GM13976 (cell line): ENCODE measurements at places on chromosomes 12 and 14.

GRCh38 chr12:116962197-116962596, 51.4 kb downstream of the FBXW8 start:
- DNase-seq: peak; percentile 21

- DNase-seq: no peak
Measured at GRCh38 chr14:91963465-91963864, 16.0 kb upstream of the FBLN5 start.

GRCh38 chr12:68237619-68238018, 12.0 kb upstream of the IL26 start:
- DNase-seq: no peak

DNA sequence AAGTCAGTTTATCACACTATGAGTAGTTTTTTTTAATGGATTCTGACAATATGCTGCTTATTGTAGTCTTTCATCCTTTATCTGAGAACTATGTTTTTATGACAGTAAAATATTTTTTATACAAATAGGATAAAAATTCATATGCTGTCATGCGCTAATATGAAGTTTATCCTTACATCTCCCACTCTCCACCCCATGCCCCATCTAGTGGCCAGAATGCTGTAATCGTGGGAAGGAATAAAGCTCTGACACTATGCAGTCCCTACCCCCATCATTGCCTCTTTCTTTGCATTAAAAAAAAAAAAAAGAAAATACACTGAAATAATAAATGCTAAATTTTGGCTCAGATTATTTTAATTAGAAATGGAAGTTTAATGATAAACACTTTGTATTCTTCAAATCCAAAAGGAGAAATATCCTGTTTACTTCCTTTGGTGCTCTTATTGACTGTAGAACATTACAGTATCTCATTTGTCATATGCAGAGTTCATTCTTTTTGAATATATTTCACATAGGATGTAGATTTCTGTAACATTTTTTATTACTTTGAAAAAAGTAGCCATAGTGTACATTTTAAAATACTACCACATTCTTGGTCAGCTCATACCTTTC, 145.9 kb upstream of the SLCO1C1 start:
- no peak for DNase-seq

DNA sequence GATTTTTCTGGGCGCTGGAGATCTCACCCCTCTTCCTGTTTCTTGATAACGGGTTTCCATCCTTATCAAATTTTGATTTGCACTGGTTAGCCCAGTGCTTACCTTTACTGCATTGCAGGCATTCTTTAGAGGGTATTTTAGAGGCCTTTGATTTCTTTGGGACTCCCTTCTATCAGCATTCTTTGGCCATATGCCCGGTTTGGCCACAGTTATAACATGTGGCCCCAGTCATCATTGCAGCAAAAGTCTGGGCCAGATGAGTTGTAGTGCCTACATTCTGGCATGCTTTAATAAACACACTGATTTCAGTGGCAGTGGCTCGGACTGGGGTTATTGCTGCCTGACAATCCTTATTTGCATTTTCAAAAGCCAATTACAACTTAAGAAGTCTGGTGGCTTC, 82.3 kb downstream of the KCNMB4 start:
- no peak for DNase-seq

DNA sequence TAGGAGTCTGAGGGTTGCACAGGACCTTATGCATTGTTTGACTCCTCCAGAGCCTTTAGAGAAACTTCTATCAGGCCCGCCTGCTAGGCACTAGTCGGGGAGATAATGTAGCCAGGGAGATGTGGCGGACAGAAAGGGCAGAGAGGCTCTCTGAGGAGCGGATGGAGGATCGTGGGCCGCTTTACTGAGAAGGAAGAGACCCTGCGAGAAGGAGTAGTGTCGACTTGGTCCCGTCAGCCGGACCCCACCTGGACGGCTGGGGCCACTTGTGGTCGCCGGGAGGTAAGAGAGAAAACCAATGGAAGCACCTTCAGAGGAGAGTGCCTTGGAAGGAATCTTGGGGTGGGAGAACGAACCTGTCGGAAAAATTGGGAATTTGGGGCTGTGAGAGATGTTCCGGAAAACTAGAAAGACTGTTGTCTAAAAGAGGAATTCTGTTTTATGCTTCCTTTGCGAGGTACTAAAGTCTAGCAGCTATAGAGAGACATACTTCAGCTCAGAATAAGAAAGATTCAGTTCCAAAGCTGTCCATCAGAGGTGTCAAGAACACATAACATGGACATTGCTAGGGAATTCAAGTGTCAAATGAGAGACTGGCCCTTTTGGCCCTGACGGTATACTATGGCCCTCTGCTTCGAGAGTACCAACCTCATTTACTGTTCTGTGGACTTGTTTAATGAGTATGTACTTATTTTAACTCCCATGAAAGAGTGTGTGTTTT, 660 bp upstream of the MCRS1 start:
- no peak for DNase-seq

- no peak for DNase-seq
Measured at GRCh38 chr12:41963398-41963797, 181.3 kb downstream of the GXYLT1 start.

GRCh38 chr12:68037616-68038255, 48.5 kb downstream of the IFNG-AS1 start:
- no peak for DNase-seq
